Smooth muscle cell of the umbilical artery (primary cell): ENCODE measurements at places on chromosomes 3 and 15. TPM values are rescaled to one million over a fixed set of nuclear protein-coding genes. Genes with fewer than 3 reads are reported as not detected.

ROBO1 gene
- total RNA-seq: 111 and 128 TPM in 2 replicates

MELTF gene
- 9.8 and 12.5 TPM in 2 replicates for total RNA-seq

ERC2 gene
- under 0.01 and 0.42 TPM in 2 replicates for total RNA-seq

NOX5 gene
- 0.30 and 0.65 TPM in 2 replicates for total RNA-seq

CPLX3 gene
- total RNA-seq: not detected in 2 replicates

WNT5A gene
- 24.3 and 77.3 TPM in 2 replicates for total RNA-seq

STARD9 gene
- 2.7 and 6.6 TPM in 2 replicates for total RNA-seq

CPN2 gene
- not detected in 2 replicates for total RNA-seq

ZBED2 gene
- not detected in 2 replicates for total RNA-seq

CRTAP gene
- total RNA-seq: 236 and 284 TPM in 2 replicates

DAZL gene
- not detected in 2 replicates for total RNA-seq

ZNF662 gene
- total RNA-seq: 1.1 and 1.2 TPM in 2 replicates

P2RY13 gene
- total RNA-seq: not detected in 2 replicates
